ENCODE measurements at places on chromosomes 16 and 17.

- no peak for DNase-seq
These were observed 488 bp downstream of the C17orf113 start for GRCh38 chr17:42049834-42050392.

DNA sequence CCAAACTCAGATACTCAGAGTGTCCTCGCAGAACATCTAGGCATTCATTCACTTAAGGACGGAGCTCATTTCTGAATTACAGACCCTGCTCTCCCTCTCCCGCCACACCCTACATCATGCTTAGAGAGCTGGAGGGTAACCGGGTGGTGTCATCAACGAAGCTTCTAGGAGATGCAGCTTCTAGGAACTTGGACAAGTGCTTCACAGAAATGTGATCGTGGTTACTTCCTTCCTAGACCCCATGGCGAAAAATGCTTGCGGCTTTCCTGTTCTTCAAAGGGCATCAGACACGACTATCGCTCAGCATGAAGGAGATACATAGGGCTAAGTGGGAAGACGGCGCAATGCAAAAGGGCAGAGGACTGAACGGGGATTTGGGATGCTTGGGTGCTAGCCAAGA lies 126.8 kb downstream of the ZFHX3 start:
- DNase-seq: no peak

- DNase-seq: no peak
These were observed 925 bp downstream of the ZNF689 start for GRCh38 chr16:30609002-30609925.

GRCh38 chr17:9488556-9488955 lies 87.1 kb downstream of the STX8 start:
- no peak for DNase-seq

- no peak for DNase-seq
These were observed 14.5 kb upstream of the CDH13 start for GRCh38 chr16:82612263-82612662.

DNA sequence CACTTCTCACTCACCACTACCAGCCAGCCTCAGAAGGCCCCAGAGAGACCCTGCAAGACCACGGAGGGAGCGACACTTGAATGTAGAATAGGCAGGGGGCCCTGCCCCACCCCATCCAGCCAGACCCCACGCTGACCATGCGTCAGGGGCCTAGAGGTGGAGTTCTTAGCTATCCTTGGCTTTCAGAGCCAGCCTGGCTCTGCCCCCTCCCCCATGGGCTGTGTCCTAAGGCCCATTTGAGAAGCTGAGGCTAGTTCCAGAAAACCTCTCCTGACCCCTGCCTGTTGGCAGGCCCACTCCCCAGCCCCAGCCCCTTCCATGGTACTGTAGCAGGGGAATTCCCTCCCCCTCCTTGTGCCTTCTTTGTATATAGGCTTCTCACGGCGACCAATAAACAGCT lies 5.1 kb upstream of the PDK2 start:
- DNase-seq: no peak

DNA sequence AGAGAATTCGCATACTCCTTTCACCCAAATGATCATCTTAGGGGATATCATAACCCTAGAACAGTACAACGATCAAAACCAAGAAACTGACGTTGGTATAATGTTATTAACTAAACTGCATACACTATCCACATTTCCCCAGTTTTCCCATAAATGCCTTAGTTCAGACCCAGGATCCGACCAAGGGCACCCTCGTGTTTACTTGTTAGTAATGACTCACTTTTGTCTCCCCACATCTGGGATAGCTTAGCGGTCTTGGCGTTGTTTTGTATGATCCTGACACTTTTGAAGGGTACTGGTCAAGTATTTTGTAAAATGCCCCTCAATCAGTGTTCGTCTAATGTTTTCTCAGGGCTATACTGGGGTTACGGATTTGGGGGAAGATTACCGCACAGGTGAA lies 8.0 kb downstream of the HS3ST3A1 start:
- no peak for DNase-seq

- DNase-seq: peak; percentile 69
These were observed 2.4 kb downstream of the SERPINF1 start for GRCh38 chr17:1764284-1764683.

GRCh38 chr17:19308398-19308797 lies 54.1 kb downstream of the B9D1 start:
- DNase-seq: no peak

DNA sequence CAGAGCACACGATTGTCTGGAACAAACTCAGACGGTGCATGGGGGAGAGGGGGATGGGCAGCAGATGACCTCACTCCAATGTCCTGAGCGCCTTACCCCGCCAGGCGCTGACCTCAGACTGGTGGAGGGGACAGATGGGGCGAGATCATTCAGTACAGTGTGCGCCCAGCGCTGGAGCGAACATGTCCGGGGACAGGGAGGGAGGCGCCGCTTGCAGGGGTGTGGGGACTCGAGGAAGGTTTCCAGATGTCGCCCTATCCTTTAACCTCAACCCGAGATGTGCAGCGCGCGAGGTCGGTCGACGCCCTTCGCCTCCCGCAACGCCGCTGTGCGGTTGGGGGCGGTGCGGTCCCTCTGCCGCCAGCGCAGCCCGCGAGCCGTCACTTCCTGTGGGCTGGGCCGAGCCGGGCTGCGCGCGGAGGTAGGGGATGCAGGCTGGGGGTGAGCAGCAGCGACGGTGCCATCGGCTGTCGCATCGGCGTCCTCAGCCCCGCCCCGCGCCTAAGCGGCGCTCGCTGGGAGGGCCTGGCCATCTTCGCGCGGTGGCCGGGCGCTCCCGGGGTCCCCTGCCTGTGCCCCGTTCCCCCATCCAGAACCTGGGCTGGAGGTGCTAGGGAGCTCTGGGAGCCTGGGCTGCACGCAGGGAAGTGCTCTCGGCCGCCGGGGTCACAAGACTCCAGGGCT lies 5.3 kb upstream of the CDR2L start:
- peak; percentile 81 for DNase-seq

- DNase-seq: no peak
These were observed 13.0 kb downstream of the CA10 start for GRCh38 chr17:52145476-52145875.

DNA sequence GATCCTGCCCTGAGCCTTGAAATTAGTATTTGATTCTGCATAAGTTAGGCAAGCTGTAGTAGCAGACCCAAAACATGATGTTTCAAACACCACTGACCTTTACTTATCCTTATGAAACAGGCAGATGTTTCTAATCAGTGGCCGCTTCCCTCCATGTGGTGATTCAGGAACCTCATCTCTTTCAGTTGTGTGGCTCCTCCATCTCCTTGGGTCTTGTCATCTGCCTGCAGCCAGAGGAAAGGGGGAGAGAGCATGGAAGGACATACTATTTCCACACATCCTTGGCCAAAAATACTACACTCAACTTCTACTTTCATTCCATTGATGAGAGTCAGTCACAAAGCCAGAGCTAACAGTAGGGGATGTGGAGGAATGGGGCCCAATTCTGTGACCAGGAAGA lies 41.6 kb upstream of the IRX6 start:
- no peak for DNase-seq

- no peak for DNase-seq
These were observed 10.0 kb upstream of the SDK2 start for GRCh38 chr17:73654241-73654640.

GRCh38 chr17:76550712-76551615 lies 11.1 kb downstream of the PRCD start:
- no peak for DNase-seq

- no peak for DNase-seq
These were observed 85.4 kb upstream of the CLEC18A start for GRCh38 chr16:69865701-69866100.

- DNase-seq: peak; percentile 63
These were observed 9.8 kb downstream of the TMEM208 start for GRCh38 chr16:67236563-67237395.

DNA sequence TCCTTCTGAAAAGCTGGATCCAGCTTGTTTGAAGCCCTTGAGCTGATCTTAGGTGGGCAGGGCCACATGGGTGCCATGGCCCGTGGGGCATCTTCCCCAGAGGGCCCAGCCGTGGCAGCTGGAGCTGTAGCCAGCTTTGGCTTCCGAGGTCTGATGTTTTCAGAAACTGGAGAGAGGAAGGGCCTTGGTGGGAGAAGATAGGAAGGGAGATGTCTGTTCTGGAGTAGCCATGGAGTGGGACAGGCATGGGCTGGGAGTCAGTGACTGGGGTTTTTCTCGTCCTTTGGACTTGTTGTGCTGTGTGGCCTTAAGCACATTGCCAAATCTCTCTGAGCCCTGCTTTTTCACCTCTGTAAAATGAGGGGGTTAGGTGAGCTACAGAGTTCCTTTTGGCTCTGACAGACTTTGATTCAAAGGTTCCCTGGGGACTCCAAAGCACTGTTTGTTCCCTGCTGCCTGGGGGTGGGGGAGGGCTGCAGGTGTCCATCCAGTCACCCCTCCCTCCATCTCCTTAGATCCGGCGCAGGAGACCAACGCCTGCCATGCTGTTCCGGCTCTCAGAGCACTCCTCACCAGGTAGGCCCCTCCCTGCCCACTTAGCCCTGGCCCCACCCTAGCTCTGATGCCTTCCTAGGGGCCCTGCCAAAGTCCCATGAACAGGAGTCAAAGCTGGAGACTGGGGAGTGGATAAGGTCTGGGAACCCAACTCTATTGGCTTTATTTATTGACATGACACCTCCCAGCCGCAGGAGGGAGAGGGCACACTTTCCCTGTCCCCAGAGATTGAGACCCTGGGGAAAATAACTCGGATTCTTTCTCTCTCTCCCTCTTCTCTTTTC lies 2.1 kb downstream of the PPP1R1B start:
- no peak for DNase-seq

- no peak for DNase-seq
These were observed 2.4 kb downstream of the MEAK7 start for GRCh38 chr16:84502075-84502474.

DNA sequence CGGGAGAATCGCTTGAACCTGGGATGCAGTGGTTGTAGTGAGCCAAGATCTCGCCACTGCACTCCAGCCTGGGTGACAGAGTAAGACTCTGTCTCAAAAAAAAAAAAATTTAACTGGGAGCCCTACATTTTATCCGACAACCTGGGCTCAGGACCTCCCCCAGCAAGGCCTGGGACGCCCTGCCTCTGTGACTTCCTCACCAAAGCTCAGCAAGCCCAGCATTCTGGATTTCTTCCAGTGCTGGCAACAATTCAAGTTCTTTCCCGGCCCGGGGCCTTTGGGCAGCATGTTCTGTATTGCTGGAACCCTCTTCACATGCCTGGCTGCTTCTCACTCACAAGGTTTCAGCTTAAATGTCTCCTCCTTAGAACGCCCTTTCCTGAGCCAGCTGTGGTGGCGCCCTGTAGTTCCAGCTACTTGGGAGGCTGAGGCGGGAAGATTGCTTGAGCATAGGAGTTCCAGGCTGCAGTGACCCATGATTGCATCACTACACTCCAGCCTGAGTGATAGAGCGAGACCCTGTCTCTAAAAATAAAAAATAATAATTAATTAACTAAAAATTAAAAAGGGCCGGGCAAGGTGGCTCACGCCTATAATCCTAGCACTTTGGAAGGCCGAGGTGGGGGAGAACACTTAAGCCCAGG lies 15.9 kb upstream of the MEIOB start:
- no peak for DNase-seq

DNA sequence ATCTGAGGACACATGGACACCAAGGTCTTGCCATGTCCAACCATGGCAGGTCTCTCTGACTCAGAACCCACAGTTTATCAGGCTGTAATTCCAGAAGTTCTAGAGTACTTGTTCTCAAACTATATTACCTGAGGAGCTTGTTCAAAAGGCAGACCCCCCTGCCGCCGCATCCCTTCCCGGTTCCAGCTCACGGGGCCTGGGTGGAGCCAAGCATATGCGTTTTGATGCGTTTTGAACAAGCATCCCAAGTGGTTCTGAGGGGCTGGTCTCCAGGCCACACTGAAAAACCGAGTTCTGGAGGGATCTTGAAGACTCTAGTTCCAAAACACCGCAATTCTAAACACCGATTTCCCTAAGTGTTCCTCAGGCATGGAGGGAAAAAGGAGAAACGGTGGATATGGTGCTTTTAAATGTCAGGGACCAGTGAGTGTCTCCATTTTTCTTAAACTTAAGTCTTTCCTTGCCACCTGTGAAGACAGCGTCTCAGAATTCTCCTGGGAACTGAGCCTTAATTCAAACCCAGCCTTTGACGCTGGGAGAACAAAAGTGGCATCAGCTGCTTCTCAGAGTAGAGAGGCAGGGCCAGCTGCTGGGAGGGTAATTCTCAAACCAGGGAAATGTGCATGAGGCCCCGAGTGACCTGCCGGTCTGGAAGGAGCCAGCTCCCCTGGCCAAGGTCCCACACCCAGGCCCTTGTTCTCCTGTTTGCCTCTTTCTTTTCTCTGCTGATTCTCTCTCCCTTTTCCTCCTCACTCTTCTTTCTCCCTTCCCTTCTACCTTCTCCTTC lies 84.4 kb upstream of the PLCG2 start:
- DNase-seq: no peak

GRCh38 chr17:77792626-77793025 lies 165.9 kb upstream of the TNRC6C start:
- no peak for DNase-seq

GRCh38 chr16:57675741-57676551 lies 7.8 kb downstream of the ADGRG3 start:
- no peak for DNase-seq

GRCh38 chr17:20260268-20260667 lies 207.1 kb downstream of the LGALS9B start:
- no peak for DNase-seq

GRCh38 chr17:40447806-40448205 lies 4.6 kb downstream of the IGFBP4 start:
- no peak for DNase-seq

DNA sequence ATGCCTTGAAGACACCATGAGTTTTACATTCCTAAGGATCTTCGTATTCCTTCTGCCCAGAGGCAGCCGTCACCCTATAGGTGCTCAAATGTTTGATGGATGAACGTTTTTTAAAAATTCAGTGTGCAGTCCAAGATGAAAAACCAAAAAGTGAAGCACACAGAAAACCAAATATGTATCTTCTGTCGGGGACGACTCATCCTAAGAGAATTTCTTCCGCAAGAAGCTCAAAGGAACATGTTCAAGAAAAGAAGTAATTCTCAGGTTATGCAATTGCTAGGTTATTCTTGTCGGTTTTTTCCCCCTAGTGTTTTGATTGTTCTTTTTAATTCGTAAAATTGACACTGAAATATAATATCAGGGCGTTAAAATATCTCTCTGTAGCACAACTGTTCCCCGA lies 1.4 kb downstream of the CENPV start:
- no peak for DNase-seq

DNA sequence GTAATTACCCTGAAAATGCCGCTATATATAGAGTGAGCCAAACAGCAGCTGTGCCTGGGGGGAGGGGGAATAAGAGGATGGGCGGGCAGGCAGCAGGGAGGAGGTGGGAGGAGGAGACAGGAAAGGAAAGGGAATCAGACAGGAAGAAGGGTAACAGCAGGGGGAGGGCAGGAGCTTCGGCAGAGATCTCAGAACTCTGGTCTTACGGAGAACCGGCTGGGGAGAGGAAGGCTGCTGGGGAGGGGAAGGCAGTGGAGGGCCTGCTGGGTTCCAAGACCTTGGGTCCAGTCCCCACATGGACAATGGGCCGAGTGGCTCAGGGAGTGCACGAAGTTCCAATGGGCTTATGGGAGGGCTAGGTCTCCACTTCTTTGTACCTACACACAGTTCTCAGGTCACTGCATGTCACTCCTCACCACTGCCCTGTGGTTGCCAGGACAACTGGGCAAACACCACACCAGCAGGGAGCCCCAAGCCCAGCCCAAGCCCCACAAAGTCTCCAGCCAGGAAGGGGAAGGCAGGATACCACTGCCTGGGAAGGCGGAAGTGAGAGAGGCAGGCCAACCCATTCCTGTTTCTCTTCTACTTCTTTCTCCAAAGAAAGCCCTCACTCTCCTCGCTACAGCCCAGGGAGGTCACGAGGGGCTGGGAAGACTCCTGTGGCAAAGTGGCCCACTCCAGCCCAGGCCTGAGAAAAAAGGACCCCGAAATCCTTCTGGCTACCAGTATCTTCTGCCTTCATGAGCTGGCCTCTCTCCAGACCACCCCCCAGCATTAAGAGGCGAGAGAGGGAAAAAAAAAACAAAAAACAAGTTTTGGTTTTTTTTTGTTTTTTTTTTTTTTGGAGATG lies 25.3 kb downstream of the G6PC3 start:
- DNase-seq: no peak
